ENCODE measurements at places on chromosomes 6 and 20.

GRCh38 chr6:167122041-167122826, 662 bp upstream of the CCR6 start:
- no peak for DNase-seq

DNA sequence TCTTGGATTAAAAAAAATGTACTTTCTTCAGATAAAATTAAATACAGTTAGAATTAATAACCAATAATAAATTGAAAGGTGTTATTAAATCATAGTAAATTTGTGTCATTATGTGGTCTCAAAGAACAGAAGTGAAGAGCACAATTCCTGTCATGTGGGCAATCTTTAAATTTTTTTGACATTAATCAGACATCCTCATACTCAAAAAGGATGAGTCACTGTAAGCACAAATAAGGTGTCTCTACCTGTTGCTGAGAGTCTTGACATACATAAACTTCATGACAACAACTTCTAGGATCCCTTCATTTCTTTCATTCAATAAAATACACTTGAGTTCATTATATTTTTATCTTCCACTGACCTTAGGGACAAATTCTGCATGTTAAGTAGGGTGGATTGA, 76.1 kb downstream of the SLC22A3 start:
- no peak for DNase-seq

DNA sequence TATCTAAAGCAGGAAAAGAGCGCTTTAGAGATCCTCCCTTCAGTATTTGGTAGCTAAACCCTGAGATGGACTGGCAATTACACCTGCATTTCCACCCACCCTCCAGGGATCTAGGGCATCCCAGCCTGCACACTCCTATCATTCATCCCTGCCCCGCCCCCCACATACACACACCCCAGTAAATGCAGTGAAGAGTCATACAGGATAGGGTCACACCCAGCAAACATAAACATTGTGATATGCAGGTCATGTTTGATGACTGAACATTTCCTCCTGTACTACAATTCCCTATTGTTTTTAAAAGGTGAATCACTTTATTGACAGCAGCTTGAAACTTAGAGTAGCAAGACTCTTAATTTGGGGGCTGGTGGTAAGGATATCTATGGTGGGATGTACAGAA, 112.9 kb downstream of the FOXO3 start:
- no peak for DNase-seq

DNA sequence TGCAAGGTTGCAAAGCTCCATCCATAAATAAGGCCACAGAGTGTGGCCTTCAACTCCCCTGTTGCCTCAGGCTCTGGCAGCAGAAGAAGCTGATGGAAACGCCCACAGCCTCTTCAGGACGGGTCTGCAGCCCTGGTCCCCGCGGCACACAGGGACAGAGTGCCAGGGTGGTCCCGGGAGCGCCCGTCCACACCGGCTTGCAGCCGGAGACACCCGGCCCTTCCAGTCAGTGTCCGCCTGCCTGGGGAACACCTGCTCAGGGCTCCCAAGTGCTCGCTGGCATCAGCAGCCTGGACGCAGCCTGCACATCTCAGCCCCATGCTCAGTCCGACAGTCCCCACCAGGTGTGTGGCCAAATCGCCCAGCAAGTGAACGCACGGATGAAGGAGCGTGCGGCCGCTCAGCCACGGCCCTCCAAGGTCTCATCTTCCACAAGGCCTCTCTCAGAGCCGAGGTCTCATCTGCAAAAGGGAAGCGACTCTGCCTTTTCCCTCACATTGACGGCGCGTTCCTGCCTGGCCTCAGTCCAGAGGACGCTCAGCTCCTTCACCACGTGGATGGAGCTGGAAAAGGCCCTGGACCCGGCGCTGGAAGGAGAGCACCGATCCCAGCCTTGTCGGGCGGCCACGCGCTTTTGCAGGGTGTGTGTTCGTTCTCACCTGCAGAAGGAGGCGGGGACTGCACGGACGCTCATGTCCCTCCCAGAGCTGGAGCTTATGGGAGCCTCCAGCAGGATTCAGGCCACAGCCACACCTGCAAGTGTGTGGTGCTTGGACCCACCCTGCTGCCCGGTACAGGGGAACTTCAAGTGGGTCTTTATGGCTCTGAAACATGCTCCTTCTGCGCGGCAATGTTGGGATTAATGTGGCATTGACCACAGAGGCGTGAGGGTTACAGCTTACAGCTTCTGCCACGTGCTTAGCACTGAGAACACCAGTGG, 180.4 kb downstream of the DLL1 start:
- no peak for DNase-seq

GRCh38 chr20:2845607-2846006, 5.1 kb downstream of the VPS16 start:
- no peak for DNase-seq

- no peak for DNase-seq
Observed at GRCh38 chr6:35046862-35047261, 94.3 kb downstream of the TCP11 start.

GRCh38 chr6:43716099-43716498, 28.5 kb upstream of the MRPS18A start:
- no peak for DNase-seq

GRCh38 chr6:119521251-119521650, 171.7 kb upstream of the MAN1A1 start:
- DNase-seq: no peak

- no peak for DNase-seq
Observed at GRCh38 chr6:138520463-138520862, 21.2 kb upstream of the NHSL1 start.

All from pulmonary artery endothelial cell (primary cell).